ENCODE measurements at places on chromosomes 3 and 15.
A peak's percentile ranks its signal among the peaks of the same experiment; 100 is the strongest.

DNA sequence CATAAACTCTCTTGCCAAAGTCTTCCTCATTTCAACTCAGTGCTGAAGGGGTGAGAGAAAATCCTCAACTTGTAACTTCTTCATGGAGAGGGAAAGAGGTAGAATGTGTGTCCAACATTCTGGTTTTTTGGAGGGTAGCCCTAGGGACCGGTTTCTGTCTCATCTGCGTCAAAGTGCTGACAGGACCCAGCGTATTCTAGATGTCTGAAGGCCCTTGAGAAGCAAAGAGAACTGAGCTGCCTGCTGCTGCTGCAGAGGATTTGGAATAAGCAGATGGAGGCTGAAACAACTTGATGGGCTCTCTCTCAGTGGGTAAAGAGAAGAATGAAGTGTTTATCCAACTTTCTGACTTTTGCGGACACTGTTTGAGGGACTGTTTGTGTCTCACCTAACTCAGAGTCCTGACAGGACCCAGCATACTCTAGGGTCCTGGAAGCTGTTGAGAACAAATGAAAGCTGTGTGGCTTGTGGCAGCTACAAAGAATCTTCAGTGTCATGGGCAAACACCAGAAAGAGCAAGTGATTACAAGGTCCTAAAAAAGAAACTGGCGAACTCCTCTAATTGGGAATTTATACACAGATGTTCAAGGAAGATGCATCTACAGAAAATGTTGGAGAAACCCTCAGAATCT is 174.4 kb downstream of the SI start:
- no peak for DNase-seq

GRCh38 chr3:46680298-46680826 is 13.1 kb downstream of the ALS2CL start:
- no peak for DNase-seq

GRCh38 chr15:84822653-84823281 is 5.6 kb downstream of the ALPK3 start:
- DNase-seq: no peak

- DNase-seq: peak; percentile 5
Observed at GRCh38 chr3:40308725-40309417, 636 bp upstream of the EIF1B start.

DNA sequence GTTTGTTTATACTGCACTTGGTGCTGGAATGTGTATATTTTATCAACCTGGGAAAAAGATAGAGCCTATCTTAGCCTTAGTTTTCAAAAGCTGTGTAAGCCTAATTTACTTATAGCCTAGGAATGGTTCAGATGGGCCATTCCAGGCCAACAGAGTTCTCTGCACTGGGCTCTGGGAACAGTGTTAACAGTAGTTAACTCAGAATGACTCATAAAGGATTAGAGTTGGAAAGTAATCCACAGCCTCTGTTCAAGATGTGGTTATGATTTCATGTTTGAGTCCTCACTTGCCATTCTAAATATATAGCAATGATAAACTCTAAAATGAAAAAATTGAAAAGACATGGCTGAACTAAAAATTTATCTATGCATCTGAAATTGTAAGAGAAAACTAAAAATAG is 22.6 kb upstream of the PEX5L start:
- DNase-seq: peak; percentile 65

GRCh38 chr15:95365511-95366107 is 964.9 kb upstream of the NR2F2 start:
- DNase-seq: no peak

DNA sequence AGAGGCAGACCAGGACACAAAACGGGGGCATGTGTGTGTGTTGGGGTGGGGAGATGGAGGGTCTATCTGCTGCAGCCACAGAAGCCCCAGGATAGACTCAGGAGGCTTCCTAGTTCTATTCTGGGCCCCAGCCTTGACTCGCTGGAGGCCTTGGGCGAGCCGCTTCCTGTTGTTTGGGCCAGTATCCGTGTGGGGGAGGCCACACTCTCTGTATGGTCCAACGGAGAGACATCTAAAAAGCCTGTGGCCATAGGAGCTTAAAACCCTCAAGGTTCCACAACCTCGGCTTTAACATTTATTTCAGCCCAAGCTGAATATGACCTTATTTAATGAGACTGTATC is 32.8 kb downstream of the POC1A start:
- DNase-seq: no peak

DNA sequence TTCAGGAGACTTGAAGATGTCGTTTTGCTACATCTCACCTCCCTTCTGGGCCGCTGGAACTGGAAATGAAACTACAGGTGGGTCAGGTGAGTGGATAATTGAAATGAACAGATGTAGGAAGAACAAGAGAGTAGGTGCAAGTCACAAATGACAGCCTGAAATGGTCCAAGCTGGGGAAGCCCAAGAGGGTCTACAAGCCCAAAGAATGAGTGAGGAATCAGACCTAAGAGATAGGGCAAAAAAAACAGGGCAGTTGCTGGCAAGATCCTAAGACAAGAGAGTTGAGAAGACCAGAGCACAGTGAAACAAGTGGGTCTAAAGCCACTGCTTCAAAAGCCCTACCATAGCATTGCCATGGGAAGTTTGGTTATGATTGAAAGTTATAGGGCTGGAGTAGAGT is 67.4 kb upstream of the SNRK start:
- DNase-seq: no peak

DNA sequence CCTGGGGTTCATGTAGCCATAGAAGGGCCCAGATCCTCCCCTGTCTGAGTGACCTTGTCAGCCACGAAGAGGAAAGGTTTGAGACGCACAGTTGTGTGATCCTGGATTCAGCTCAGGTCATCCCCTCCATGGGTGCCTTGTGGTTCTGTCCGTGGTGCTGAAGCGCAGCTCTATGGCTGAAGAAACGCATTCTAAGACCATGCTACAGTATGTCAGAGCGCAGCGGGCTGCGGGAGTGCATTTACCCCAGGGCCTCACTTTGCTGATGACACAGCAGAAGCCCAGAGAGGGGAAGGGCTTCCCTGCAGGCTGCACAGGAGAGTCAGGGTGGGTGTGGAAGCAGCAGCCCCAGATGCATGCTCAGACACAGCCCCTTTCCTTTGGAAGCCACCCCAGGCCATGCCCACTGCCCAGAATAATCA is 68.8 kb upstream of the IQSEC1 start:
- DNase-seq: peak; percentile 43

DNA sequence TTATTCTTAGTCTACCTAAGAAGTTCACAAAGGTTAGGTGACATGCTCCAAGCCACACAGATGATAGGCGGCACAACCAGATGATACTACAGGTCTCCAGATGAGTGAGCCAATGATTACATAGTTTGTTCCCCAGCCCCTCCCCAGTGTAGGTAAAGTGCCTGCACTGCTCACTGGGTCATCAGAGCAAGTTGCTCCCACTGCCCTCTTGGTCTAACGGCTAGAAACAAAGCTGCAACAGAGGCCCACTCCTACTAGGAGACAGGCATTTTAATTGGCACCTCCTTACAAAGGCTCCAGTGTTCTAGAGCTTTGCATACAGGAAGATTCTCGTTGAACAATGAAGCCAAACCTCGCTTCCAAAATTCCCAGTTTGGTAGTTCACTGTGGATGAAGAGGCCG is 47.3 kb downstream of the TMEM44 start:
- no peak for DNase-seq

DNA sequence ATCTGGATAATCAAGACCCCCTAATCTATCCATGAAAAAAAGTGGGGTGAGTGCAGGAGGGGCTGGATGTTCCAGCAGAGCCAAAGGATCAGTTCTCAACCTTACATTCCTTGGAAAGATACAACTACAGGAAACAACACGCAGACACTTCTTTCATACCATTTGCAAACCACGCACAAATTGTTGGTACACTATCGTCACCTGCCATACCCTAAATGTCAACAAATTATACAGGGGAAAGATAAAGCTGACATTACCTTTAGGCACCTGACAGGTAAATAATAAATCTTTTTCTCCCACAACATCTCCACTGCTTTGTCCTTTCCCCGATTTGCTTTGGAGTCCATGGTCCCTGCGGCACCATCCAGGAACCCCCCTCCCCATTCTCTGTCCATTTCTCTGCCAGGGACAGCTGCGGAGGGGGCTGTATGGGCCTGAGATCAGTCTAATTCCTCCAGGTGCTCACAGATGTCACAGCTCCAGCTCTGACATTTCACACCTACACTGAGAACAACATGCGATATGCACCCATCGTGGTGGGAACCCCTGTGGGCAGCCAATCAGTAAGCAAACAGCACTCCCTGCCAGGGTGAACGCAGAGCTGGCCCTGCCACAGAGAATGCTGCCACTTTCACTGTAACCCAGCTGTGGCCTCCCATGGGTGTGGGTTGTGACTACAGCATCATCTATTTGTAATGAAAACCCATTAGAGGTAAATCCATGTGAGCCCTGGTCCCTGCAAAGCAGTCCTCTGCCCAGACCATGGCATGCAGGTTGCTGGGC is 37.7 kb upstream of the BCL2L10 start:
- no peak for DNase-seq

DNA sequence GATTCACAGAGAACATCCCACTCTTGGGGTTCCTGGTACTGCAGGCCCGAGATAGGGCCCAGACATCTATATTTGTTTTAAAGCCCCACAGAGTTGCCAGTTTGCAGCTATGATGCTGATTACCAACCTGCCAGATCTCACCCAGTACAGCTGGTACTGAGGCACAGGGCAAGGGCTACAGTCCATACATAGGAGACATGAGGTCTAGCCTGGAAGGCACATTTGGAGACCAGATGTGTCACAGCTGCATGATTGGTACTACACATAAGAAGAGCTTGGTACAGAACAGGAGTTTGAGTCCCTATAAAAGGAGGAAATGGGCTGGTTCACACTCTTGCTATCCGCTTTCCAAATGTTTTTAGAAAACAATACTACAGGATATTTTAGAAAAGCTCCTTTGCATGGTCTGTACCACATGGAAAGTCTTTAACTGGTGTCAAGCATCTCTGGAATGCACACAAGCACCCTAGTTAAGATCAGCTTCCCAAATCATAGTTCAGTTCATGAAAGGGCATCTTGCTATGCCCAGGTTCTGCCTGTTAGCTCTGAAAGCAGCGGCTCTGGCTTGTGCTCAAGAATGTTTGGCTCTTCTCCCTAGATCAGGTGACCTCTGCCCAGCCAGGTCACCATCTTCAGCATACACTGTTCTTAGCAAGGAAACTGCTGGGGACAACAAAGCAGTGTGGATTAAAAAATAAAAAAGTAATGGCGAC is 20.6 kb downstream of the MTMR14 start:
- no peak for DNase-seq

- peak; percentile 77 for DNase-seq
Observed at GRCh38 chr3:1251282-1252060, 158.6 kb downstream of the CNTN6 start.

- no peak for DNase-seq
Observed at GRCh38 chr3:172102123-172102882, 62.9 kb downstream of the FNDC3B start.

- DNase-seq: no peak
Observed at GRCh38 chr3:143812481-143812880, 35.8 kb downstream of the SLC9A9 start.

DNA sequence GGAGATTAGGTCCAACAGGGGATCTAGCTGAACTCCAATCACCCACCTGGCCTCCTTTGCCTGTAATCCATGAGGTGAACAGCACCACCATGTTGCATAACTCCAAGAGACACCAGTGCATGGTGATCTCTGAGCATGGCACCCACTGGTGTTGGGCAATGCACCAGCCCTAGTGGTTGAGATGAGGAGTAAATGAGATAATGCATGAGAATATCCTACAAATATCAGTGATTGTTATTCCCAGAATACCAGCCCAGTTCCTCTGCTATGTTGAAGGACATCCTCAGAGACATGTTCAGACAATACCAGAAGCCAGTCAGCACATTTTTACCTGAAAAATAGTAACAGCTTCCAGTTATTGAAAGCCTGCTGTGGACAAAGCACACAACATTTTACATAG is 14.7 kb downstream of the GALNT15 start:
- DNase-seq: no peak

- peak; percentile 79 for DNase-seq
Observed at GRCh38 chr3:175288621-175289020, 429.5 kb downstream of the NAALADL2 start.

DNA sequence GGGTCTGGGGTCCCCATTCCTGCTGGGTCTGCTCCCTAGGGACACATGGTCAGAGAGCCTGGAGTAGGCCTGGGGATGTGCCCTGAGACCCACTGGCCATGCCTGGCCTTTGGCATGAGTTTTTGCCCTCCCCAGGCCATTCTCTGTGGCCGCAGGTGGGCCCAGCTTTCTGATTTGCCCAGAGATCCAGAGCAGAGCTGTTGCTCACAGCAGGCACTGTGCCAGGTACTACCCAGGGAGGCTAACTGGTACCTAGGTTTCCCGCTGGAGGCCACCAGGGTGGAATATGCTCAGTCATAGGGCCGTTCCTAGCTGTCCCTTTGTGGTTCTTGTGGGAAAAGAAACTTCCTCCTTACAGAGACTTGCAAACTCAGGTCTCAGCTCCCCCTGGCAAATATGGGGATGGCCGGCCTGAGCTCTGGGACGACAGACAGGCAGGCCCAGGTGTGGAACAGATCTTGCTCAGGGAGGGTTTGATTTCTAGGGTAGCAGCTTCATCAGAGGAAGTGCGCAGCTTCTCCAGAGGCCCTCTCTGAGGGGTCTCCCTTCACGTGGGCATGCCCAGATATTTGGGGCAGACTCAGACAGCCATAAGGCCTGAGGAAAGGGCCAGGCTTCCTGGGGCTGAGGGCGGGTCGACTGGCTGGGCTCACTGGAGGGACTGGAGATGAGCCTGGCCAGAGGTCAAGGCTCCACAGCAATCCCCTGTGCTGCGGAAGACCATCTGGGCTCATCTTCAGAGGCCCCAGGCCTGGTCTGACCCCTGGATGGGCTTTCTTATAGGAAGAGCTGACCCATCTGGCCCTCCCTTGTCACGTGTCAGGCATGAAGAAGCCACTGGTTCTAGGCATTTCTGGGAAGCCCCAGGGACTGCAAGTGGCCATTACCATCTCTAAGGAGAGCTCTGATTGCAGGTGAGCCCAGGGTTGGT is 28.0 kb downstream of the ACAA1 start:
- no peak for DNase-seq

GRCh38 chr15:92502930-92503857 is 109.5 kb downstream of the ST8SIA2 start:
- DNase-seq: no peak

- no peak for DNase-seq
Observed at GRCh38 chr3:143668924-143669790, 179.1 kb downstream of the SLC9A9 start.

DNA sequence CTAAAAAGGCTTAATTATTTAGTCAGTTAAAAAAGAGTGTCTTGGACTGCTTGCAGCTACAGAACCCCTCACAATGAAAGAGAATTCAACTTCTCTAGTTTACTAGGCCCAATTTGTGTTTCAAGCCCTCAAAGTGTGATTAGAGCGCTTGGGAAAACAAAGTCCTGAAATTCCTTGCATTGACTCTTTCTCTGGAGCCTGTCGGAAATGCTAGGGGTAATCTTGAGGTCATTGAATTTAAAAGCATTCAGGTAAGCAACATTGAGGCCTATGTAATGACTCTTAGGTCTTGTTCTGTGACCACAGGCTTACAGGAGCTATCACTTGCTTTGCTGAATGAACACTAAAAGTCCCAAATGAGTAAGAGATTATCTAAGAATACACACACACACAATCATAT is 186.0 kb downstream of the NLGN1 start:
- DNase-seq: no peak

- no peak for DNase-seq
Observed at GRCh38 chr3:66497985-66498671, 2.7 kb downstream of the LRIG1 start.

- DNase-seq: no peak
Observed at GRCh38 chr3:58173669-58174398, 36.9 kb downstream of the DNASE1L3 start.

Data from fibroblast of upper back skin (primary cell).